Effector memory CD4-positive, alpha-beta T cell (primary cell): ENCODE measurements at places on chromosomes 5 and 9.

DNA sequence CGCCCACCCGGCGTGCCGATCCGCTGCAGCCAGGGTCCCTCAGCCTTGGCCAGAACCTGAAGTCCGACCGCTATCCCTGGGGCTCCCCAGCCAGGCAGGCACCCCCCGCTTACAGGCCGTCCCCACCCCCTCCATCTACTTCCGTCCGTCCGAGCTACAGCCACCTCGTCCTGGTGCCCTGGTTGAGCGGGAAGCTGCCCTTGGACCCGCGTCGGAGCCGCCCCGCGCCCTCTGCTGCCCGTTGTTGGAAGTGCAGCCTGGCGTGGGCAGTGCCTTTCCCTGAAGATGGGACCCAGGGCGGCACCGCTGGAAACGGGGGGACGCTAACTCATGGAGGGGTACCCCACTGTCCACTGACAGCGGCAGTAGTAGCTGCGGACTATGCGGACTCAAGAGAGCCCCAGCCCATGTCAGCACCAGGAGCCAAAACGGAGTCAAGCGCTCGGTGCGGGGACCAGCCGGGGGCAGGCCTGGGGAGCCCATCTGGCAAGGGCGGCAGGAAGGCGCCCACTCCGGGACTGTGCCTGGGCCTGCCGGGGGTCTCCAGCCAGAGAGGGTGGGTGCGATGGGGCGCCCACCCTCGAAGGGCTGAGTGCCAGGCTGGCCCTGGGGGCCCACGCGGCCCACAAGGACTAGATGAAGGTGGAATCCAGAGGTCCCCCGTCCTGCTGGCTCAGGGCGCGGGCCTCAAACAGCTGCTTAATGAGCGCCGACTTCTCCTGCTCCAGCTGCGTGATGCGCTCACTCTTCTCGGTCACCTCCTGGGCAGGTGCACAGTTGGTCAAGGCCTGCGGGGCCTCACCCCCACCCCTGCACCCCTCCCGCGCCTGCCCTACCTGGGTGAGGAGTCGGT lies 6.1 kb downstream of the SAPCD2 start:
- DNase-seq, result no peak

DNA sequence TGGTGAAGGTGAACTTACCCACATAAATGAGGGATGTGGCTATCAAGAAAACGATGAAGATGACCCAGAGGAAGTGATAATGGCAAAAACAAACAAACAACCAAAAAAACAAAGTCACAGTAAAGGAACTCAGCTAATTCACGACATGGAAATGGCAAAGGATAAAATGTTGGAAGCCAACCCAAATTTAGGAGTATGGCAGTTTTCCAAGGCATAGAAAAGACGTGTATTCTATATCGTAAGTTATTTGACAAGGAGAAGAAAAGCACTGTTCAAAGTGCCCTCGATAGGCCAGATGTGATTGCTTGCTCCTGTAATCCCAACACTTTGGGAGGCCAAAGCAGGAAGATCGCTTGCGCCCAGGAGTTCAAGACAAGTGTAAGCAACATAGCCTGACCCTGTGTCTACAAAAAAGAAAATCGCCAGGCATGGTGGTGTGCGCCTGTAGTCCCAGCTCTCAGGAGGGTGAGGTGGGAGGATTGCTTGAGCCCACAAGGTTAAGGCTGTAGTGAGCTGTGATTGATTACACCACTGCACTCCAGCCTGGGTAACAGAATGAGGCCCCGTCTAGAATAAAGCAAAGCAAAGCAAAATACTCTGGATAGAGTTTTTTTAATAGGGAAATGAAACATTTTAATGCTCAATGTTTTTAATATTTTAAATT lies 138.0 kb downstream of the SMARCA2 start:
- DNase-seq, result no peak

- DNase-seq, result no peak
Observed at GRCh38 chr5:8033261-8033660, 164.3 kb downstream of the MTRR start.

- DNase-seq, result no peak
Observed at GRCh38 chr5:139823757-139824355, 28.2 kb downstream of the PSD2 start.

DNA sequence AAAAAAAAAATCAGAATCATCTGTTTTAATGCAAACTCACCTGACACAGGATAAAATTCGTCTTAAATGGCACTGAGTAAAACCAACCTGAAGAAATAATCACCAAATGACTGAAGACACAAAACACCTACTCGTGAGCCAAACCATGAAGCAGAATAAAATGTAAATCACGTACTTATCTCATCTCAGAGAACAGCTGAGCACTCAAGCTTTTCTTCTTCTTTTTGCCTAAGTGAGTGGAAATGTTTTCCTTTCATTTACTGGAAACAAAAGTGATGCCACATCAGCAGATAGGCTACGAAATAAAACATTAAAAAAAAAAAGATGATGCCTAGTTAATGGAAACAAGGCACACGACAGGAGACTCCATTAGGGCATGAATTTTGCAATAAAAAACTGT lies 36.4 kb downstream of the ATPSCKMT start:
- DNase-seq, result no peak

- no peak for DNase-seq
Observed at GRCh38 chr5:124591583-124591982, 154.9 kb downstream of the ZNF608 start.

- no peak for DNase-seq
Observed at GRCh38 chr5:96259151-96259772, 173.8 kb downstream of the PCSK1 start.

DNA sequence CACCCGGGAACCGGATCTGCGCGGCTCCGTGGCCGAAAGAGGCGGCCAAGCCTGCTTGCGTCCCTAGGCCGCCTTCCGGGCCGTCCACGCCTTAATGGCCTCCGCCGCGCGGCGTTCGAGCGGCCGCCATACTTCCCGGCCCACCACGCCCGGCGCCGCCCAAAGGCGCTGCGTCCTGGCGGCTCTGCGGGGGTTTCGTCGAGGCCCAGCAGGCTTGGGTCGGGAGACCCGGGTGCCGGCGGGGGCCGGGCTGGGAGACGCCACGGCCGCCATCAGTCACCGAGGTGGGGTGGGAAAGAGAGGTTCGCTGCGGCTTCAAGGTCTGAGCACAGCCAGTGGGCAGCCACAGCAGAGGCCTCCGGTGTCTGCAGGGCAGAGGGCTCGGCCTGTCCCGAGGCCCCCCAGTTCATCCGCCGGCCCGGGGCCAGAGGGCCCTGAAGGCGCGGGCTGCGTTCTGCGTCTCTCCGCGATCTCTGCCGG lies 545.8 kb upstream of the CDH10 start:
- DNase-seq, result no peak
